ENCODE measurements at places on chromosomes 3 and 15.

GRCh38 chr15:86273309-86273708 lies 193.6 kb downstream of the AGBL1 start:
- DNase-seq = no peak

- no peak for DNase-seq
Measured at GRCh38 chr3:132545471-132545870, 51.6 kb upstream of the ACKR4 start.

DNA sequence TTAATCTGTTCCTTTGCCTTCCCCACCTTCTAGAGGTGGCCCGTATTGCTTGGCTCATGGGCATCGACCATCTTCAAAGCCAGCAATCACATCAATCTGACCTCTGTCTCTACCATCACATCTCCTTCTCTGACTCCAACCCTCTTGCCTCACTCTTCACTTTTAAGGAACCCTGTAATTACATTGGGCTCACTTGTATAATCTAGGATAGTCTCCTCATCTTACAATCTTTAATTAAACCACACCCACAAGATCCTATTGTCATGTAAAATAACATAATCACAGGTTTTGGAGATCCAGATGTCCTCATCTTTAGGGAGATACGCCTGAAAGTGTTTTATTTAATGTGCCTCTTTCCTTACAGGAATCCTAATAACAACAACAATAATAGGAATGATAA lies 234.5 kb downstream of the ERC2 start:
- DNase-seq = no peak

DNA sequence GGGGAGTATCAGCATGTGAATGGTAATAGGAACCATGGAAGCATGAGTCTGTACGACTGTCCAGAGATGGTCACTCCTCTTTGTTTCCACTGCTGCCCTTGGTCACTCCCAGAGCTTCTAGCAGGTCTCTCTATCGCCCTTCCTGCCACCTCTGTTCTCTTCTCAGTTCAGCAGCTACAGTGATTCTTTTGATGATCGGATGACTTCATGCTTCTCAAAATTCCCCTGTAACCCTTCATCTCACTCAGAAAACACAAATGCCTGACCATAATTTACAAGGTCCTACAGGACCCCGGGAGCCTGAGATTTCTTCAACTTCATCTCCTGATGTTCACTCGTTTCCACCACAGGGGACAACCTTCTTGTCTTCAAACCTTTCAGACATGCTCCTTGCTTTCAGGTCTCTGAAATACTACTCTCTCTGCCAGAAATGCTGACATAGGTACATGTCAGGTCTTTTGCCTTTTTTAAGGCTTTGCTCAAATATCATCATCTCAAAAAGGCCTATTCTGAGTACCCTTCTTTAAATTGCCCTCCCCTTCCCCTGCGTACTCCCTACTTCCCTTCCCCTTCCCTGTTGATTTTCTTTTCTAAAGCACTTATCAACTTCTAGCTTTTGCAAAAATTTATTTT lies 42.1 kb upstream of the BHLHE40 start:
- DNase-seq = no peak

DNA sequence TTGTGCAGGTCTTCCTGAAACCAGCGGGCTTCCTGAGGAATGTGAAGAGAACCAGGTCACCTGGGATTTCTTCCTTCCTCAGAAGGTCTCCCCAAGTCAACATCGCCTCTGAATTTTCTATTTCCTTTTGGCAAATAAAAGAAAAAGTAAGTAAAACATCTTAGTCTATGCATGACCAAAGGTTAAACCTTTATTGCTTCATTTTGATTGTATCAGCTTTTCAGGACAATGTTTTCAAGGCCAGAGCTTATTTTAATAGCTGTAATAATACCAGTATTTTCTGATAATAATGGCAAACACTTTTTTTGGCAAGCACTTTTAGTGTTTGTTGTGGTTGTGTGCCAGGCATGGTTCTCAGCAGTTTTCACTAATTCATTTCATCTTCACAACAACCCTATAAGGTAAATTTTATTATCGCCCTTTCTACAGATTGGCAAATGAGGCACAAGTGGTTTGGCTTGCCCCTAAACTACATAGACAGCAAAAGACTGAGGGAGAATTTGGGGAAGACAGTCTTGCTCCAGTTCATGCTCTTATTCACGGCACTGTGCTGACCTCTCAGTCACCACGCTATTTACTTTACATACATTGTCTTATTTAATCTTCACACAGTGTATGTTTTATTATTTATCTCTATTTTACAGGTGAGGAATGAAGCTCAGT lies 110.4 kb downstream of the RPL22L1 start:
- DNase-seq = no peak

DNA sequence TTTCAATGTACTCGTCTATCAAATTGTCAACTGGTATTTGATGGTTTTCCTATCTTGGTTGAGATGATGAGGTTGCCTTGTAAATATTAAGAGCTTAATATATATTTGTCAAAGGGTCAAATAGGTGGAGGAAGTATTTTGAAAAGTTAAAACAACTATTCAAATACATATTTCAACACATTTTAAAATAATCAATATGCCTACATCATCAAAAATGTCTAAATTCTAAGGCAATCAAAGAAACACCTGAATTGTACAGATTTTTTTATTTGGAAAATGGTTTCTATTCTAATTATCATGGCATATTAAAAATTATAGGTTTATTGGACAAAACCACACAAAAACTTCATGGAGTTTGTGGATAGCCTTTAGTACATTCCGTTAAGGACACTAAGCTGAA lies 461.4 kb upstream of the ONECUT1 start:
- no peak for DNase-seq

GRCh38 chr3:11603628-11604027 lies 40.1 kb downstream of the VGLL4 start:
- peak; percentile 43 for DNase-seq

GRCh38 chr3:28267984-28268849 lies 26.8 kb downstream of the CMC1 start:
- no peak for DNase-seq

DNA sequence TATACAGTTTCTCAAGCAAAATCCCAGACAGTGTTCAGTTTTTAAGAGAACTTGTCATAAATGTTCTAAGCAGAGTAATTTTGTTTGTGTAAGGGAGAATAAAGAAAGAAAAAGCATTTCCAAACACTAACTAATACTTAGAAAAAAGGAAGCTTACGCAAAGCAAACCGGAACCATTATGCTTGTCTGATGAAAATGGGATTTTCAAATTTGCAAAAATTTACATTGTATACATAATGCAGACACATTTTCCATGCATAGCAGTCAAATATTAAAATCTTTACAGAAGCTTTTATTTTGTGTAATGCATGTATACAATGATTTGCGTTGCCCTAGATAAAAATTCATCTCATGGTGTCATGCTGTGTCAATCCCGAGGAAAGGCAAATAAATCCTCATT lies 229.0 kb downstream of the SLC9A9 start:
- no peak for DNase-seq

DNA sequence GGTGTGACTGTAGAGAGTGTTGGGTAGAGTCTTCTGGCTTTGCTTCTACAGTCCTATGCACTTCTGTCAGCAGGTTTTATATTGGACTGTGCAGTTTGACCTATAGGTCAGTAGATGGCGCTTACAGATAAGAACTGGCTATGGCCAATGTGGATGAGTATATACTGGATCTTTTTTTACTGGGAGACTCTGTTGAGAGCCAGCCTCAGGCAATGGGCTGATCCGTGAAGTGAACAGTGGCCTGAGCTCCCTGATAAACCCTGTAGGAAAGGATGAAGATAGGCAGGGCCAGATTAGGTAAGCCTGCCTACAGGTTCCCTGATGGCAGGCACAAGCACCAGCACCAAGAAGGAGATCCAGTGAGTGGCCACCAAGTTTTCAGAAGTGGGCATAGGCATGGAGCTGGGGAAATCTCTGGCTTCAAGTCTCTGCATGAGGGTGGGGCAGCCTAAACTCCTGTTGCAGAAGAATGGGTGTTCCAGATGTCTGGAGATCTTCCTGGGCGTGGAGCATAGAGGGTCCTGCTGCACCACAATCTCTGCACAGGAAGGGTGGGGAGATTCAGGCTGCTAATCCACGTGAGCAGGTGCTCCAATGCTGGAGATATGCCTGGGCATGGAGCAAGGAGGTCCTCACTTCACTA lies 326.0 kb upstream of the SGO1 start:
- no peak for DNase-seq

DNA sequence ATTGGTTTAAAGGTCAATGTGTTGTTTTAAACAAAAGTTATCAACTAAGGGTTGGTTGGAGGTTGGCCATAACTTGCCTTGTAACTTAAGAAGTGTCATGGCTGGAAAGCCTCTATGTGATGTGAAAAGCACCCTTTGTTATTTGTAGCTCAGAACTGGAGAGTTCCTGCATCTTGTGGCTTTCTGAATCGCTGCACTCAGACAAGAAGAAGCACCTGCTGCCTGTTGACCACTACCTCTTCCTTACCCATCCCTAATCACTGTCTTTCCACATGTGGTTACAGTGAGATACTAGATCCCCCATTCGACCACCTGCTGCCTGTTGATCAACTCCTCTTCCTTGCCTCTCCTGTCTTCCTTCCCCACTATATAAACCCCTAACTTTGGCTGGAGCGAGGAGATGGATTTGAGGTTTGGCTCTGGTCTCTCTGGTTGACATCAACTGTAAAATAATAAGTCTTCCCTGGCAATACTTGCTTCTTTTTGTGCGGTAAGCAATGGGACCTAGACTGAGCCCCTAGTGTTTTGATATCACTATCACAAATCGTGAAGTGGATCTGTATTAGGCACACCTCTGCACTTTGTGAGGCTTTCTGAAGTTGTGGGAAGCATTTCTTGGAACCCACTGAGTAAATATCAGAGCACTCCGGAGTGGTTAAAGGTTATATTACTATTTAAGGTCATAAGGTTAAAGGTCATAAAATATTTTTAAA lies 13.8 kb downstream of the RPL39L start:
- DNase-seq = no peak

DNA sequence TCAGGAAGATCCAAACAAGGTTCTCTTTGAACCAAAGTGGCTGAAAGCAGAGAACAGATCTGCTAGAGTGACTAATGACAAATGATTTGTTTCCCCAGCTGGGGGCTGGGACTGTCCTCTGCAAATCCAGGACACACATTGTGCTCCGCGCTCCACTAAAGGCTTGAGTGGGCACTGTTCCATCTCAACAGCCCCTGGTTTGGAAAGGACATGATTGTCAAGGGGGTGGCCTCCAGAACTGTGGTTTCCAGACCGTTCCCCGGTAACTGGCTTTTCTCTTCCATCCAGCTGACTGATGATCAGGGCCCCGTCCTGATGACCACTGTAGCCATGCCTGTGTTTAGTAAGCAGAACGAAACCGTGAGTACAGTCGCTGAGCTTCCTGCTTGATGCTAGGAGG lies 91.0 kb downstream of the LRTM1 start:
- DNase-seq = no peak

All from heart left ventricle (tissue), 16 donors.